ENCODE measurements at places on chromosomes 13 and 19.

- DNase-seq = no peak
Observed at GRCh38 chr19:46521241-46521868, 25.7 kb upstream of the PNMA8B start.

DNA sequence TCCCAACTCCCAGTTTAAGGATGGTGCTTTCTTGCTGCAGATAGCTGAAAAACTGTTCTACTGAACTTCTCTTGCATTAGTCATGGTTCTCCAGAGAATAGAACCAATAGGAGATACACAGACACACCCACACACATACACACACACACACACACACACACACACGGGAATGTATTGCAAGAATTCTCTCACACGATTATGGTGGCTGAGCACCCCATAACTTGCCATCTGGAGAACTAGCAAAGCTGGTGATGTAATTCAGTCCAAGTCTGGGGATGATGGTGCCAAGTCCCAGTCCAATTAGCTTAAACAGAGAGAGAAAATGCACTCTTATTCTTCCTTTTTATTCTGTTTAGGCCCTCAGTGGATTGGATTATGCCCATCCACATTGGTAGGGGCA lies 643.9 kb downstream of the DIAPH3 start:
- no peak for DNase-seq

- DNase-seq = no peak
Observed at GRCh38 chr13:114038900-114039299, 65.0 kb upstream of the C13orf46 start.

GRCh38 chr13:39586151-39586550 lies 16.8 kb downstream of the LHFPL6 start:
- DNase-seq = no peak

DNA sequence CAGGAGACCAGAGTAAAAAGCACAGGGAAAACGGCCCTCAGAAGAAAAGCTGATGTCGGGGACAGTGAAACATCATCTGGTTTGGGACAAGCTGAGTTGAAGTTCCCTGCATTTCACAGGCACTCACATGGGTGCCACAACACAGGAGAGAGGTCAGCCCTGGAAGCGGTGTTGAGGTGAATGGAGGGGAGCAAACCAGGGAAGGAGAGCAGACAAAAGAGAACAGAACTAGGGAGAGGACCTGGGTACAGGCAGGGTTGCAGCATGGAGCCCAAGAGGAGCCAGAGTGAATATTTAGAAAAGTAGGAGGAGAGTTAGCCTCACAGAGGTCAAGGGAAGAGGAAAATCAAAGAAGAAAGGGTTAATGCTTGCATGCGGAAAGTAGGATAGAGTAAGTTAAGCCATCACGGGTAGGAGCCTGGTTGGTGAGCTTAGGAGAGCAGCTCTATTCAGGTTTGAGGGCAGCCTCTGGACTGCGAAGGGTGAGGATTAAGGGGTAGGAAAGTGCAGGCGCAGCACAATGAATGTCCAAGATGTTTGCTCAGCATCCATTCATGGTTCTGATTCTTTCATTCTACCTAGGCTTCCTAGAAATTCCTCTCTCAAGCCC lies 15.5 kb downstream of the FAM216B start:
- DNase-seq = no peak

DNA sequence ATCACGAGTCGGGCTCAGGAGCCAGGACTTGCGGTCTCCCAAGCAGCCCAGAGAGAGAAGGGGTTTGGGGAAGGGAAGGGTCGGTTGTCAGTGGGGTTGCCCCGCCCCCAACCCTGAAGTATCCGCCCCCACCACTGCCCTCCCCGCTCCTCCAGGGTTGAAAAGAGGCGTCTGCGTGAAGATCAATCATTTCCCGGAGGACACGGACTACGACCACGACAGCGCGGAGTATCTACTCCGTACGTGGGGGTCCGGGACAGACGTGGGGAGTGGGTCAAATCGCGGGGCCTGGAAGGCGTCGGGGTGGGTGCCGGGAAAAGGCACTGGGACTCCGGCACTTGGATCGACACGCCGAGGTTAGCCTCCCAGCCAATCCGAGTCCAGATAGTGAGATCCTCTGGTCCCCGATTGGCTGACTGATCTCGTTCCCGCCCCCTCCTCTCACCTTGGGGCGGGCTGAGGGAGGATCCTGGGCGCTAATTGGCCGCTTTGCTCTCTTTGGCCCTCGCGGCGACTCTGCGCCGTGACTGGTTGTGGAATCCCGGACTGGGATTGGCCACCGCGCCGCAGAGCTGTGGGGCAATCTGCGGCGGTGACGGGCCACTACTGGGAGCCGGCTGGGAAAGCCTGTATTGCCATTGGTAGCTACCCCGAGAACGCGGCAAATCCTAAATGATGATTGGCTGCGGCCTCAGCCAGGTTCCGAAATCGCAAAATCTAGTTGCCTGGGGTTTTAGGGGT lies 13.3 kb upstream of the CACNG6 start:
- DNase-seq = peak; percentile 84

DNA sequence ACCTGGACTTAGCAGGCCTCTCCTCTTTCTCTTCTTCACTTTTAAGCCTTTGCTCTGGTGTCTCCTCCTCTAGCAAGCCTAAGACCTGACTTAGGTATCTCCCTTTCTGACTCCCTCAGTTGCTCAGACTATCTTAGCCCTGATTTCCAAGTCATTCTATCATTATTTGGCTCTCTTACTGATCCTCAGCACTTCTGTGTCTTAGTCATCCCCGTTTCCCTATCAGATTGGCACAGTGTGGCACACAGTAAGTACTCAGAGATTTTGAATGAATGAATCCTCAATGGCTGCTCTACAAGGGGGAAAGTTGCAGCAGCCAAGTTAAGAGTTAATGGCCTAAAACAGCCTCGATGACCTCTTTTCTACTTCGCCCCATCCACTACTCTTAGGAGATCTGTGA lies 8.2 kb downstream of the KCTD12 start:
- DNase-seq = no peak

- peak; percentile 64 for DNase-seq
Observed at GRCh38 chr19:3284759-3285646, 60.5 kb downstream of the CELF5 start.

- no peak for DNase-seq
Observed at GRCh38 chr19:17406046-17406886, 836 bp upstream of the BST2 start.

DNA sequence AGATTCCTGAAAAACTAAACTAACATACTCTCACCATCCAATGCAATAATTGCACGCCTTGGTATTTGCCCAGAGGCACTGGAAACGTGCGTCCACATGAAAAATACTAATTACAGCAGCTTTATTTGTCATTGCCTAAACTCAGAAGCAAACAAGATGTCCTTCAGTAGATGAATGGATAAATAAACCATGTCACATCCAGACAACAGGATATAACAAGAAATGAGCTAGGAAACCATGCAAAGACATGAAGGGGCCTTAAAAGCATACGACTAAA lies 25.0 kb downstream of the ELL start:
- no peak for DNase-seq

DNA sequence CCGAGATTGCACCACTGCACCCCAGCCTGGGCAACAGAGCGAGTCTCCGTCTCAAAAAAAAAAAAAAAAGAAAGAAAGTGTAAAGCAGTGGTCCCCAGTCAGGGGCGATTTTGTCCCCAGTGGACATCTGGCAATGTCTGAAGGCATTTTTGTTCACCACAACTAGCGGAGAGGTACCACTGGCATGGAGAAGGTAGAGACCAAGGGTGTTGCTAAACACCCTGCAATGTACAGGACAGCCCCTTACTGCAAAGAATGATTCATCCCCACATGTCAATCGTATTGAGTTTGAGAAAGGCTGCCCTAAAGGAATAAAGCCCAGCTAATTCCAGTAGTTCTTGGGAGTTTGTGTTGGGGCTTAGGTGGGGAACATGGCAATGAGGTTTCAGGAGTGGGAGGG lies 38.7 kb downstream of the CYP4F2 start:
- no peak for DNase-seq

GRCh38 chr19:31073485-31074198 lies 275.6 kb downstream of the TSHZ3 start:
- DNase-seq = no peak

GRCh38 chr13:92317066-92317465 lies 909.5 kb upstream of the GPC6 start:
- no peak for DNase-seq

DNA sequence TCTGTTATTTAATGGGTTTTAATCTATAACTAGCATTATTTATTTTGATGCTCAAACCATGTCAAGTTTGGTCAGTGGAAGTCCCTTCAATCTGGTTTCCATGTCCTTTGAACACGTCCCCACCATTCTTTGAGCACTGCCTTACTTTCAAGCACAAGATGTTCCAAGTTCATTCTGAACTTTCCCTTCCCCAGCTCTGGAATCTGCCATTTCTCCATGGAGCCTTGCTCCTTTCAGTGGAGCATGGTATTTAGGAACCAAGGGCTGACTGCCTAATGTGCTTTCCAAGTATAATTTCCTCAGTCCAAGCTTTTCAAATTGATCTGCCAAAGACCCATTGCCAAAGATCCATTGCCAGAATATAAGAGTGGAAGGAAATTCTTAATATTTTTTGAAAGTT lies 1.1 kb upstream of the ZNF546 start:
- DNase-seq = no peak

DNA sequence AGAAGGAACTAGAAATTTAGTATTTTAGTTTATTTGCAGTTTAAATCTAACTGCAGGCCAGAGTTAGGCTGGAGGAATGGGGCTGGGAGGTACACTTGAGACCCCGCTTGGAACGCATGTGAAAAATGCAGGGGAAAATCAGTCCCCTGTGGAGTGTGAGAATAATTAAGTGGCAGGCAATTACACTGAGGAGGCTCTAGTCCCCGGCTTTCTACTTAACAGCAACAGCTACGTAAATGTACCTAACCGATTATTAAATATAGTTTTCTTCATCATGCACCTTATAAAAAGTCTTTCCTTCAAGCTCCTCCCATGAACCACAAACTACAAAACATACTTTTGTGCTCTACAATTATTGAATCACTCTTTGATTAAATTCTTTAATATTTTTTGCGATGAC lies 804 bp downstream of the ZNF708 start:
- DNase-seq = no peak
